ENCODE measurements at places on chromosomes 1 and 21.

DNA sequence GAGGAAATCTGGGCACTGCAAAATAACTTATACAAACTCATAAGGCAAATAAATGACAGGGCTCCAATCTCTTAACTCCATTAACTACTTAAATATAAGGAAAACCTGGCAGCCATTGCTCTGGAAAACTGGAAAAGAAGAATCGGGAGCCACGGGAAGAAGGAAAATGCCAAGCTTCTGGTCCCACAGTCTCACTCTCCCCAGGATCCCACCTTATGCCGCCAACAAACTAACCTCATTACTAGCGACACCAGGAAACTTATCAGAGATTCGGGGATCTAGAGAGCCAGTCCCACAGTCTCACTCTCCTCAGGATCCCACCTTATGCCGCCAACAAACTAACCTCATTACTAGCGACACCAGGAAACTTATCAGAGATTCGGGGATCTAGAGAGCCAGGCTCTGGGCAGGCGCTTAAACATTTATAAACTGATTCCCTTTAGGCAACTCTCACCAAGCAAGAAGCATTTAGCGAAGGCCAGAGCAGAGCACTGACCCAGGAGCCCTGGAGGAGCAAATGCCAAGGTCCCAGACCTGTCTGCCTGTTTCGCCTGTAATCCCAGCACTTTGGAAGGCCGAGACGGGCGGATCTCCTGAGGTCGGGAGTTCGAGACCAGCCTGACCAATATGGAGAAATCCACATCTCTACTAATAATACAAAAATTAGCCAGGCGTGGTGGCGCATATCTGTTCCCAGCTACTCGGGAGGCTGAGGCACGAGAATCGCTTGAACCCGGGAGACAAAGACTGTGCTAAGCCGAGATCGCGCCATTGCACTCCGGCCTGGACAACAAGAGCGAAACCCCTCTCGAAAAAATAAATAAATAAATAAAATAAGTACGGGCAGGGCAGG is 720 bp downstream of the PSMB2 start:
- peaks cover 19% of the 10 kb centered on the region for H3K27me3 ChIP-seq
- peaks cover 4% of the 10 kb centered on the region for H3K4me1 ChIP-seq
- H3K36me3 ChIP-seq = no peaks in the 10 kb centered on the region
- H3K4me3 ChIP-seq = peak overlapping the region; percentile 93
- no peak for DNase-seq

GRCh38 chr1:201715351-201715750 is 113.6 kb upstream of the IPO9 start:
- H3K27ac ChIP-seq = peak overlapping the region; percentile 77
- H3K36me3 ChIP-seq = no peaks in the 10 kb centered on the region
- no peaks in the 10 kb centered on the region for H3K27me3 ChIP-seq
- H3K4me3 ChIP-seq = no peak overlapping the region
- peaks cover 37% of the 10 kb centered on the region for H3K4me1 ChIP-seq

GRCh38 chr1:91792489-91793071 is 93.4 kb downstream of the TGFBR3 start:
- H3K27ac ChIP-seq = no peak overlapping the region
- no peaks in the 10 kb centered on the region for H3K27me3 ChIP-seq
- peaks cover 6% of the 10 kb centered on the region for H3K4me1 ChIP-seq
- H3K36me3 ChIP-seq = no peaks in the 10 kb centered on the region
- DNase-seq = no peak

DNA sequence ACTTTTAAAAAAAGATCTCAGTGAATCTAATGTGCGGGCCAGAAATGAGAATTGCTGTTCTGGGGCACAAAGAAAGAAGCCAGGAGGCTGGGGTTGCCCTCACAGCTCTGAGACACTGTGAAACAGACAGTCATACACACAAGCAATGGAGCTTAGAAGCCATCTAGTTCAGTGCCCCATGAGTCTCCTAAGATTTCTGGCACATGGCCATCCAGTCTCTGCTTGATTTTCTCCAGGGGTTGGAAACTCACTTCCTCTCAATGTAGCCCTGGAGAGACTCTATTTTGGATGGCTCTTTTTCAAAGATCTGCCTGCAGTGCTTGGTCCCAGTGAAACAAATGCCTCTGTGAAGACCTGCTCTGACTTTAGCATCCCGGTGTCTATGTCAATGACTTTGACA is 38.6 kb downstream of the KCNN3 start:
- H3K4me1 ChIP-seq = peaks cover 14% of the 10 kb centered on the region
- no peak overlapping the region for H3K4me3 ChIP-seq
- no peaks in the 10 kb centered on the region for H3K27me3 ChIP-seq
- H3K36me3 ChIP-seq = no peaks in the 10 kb centered on the region
- H3K27ac ChIP-seq = no peak overlapping the region

GRCh38 chr1:204222006-204222763 is 8.4 kb upstream of the GOLT1A start:
- no peak for DNase-seq
- no peaks in the 10 kb centered on the region for H3K4me1 ChIP-seq
- no peak overlapping the region for H3K4me3 ChIP-seq
- H3K27ac ChIP-seq = no peak overlapping the region
- no peaks in the 10 kb centered on the region for H3K27me3 ChIP-seq

DNA sequence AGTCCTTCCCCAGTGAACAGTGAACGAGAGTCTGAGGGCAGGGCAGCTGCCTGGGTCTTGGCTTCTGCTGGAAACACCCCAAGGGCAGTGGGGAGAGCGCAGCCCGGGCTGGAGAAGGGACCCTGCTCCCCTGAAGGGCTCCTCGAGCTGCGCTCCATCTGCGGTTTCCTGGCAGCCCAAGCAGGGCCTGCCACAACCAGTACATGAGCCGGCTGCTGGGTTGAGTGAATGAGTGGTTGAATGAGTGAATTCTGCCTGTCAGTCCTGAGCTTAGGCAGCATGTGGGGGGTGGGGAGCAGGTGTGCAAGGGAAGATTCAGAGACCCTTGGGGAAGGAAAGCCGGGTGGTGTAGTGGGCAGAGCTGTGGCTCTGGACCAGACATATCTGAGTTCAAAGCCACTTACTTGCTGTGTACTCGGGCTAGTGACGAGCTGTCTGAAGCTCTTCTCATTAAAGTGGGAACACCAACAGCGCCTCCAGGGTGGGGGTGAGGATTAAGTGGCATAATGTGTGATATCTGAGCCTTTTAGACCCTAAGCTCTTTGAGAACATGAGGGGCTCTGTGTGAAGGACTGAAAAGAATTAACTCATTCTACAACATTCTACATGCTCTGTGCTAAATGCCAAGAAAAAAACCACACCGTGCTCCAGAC is 3.7 kb downstream of the OPRD1 start:
- H3K36me3 ChIP-seq = no peaks in the 10 kb centered on the region
- no peak for DNase-seq
- H3K27me3 ChIP-seq = peaks cover 28% of the 10 kb centered on the region
- peaks cover 6% of the 10 kb centered on the region for H3K4me1 ChIP-seq

GRCh38 chr1:5810553-5811270 is 181.5 kb downstream of the NPHP4 start:
- no peaks in the 10 kb centered on the region for H3K27me3 ChIP-seq
- H3K36me3 ChIP-seq = no peaks in the 10 kb centered on the region
- no peak overlapping the region for H3K4me3 ChIP-seq
- DNase-seq = no peak
- H3K4me1 ChIP-seq = no peaks in the 10 kb centered on the region
- H3K27ac ChIP-seq = no peak overlapping the region

DNA sequence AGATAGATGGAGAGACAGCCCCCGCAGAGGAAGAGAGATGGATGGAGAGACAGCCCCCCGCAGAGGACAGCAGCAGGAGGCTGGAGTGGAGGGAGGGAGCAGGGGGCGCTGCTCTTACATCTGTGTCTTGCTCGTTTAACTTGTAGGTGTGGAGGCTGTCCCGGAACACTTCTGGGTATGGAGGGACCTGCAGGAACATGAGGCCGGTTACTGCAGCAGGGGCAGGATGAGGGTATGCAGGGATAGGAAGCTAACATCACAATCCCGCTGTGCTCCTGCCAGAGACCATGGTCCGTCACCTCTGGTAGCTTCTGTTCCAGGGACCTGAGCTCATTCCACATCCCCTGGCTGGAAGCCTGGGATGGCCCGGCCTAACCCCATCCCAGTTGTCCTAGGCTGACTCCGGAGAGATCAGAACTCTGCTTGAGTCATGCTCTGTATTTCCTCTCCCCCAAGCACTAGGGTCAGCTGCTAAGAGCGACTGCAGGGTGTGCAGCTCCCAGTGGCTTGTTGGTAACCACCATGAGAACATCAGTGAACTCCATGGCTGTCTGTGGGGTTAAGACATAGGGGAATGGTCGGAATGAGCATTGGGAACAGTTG is 36.7 kb upstream of the GOLT1A start:
- H3K4me3 ChIP-seq = no peak overlapping the region
- no peaks in the 10 kb centered on the region for H3K4me1 ChIP-seq
- no peaks in the 10 kb centered on the region for H3K27me3 ChIP-seq
- H3K27ac ChIP-seq = no peak overlapping the region

- peak overlapping the region; percentile 56 for H3K4me3 ChIP-seq
- DNase-seq = peak; percentile 73
- peaks cover 5% of the 10 kb centered on the region for H3K4me1 ChIP-seq
- H3K36me3 ChIP-seq = no peaks in the 10 kb centered on the region
- peaks cover 7% of the 10 kb centered on the region for H3K27me3 ChIP-seq
- H3K27ac ChIP-seq = peak overlapping the region; percentile 99
Observed at GRCh38 chr1:58783090-58783992, 506 bp downstream of the JUN start.

- no peak overlapping the region for H3K4me3 ChIP-seq
- H3K27ac ChIP-seq = no peak overlapping the region
- no peaks in the 10 kb centered on the region for H3K4me1 ChIP-seq
Observed at GRCh38 chr1:78284354-78284753, 206.4 kb upstream of the PTGFR start.

- H3K4me1 ChIP-seq = no peaks in the 10 kb centered on the region
- no peak overlapping the region for H3K27ac ChIP-seq
- H3K4me3 ChIP-seq = no peak overlapping the region
- no peaks in the 10 kb centered on the region for H3K36me3 ChIP-seq
- DNase-seq = no peak
- no peaks in the 10 kb centered on the region for H3K27me3 ChIP-seq
Observed at GRCh38 chr1:25107643-25108010, 124.7 kb downstream of the SYF2 start.

DNA sequence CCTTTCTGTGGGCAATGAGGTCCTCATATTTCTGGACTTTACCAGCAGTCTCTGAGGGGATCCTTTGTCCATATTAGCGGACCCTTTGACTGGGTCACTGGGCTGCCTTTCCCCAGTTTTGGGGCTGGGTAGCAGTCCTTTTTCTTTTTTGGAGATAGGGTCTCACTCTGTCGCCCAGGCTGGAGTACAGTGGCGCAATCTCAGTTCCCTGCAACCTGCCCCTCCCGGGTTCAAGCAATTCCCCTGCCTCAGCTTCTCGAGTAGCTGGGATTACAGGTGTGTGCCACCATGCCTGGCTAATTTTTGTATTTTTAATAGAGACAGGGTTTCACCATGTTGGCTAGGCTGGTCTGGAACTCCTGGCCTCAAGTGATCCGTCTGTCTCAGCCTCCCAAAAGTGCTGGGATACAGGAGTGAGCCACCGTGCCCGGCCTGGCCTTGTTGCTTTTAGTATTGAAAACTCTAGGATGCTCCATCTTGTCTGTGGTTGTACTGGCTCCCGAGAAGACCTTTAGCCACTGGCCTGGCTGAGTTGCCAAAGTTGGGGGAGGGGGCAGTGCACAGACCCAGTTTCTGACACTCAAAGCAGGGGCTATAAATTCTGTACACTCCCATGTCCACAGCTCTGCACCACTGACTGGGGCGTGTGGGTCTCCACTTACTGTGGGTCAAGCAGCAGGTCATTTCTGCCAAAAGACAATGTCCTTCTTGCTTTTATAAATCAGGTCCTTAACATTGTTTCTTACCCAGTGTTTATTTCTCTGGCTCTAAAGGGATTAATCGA is 33.1 kb downstream of the MAN1C1 start:
- no peak for DNase-seq
- H3K4me1 ChIP-seq = peaks cover 28% of the 10 kb centered on the region
- no peaks in the 10 kb centered on the region for H3K36me3 ChIP-seq
- no peak overlapping the region for H3K4me3 ChIP-seq
- no peaks in the 10 kb centered on the region for H3K27me3 ChIP-seq

Data from cardiac muscle cell (in vitro differentiated cells and primary cell).